NCI-H526 (cell line): ENCODE measurements at places on chromosomes 3 and 15.
A peak's percentile ranks its signal among the peaks of the same experiment; 100 is the strongest.

GRCh38 chr3:194468086-194468485, 18.7 kb downstream of the ATP13A3 start:
- DNase-seq: peak; percentile 7

DNA sequence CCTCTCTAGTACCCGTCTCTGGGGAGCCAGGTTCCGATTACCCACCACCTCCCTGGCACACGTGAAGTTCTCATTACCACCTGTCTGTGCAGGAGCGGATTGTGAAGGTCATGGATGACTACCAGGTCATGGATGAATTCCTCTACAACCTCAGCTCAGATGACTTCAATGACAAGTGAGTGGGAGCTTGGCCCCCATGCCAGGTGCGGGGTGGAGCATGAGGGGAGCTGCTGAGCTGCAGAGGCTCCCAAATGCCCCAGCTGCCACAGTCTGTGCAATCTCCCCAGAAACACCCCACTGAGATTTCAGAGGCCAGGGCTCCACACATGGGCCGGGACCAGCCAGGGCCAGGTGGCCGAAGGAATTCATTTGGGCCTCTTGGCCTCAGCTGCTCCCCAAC, 34.3 kb downstream of the DNAH1 start:
- DNase-seq: peak; percentile 37

GRCh38 chr3:46613313-46614005, 1.1 kb downstream of the FAM240A start:
- no peak for DNase-seq

DNA sequence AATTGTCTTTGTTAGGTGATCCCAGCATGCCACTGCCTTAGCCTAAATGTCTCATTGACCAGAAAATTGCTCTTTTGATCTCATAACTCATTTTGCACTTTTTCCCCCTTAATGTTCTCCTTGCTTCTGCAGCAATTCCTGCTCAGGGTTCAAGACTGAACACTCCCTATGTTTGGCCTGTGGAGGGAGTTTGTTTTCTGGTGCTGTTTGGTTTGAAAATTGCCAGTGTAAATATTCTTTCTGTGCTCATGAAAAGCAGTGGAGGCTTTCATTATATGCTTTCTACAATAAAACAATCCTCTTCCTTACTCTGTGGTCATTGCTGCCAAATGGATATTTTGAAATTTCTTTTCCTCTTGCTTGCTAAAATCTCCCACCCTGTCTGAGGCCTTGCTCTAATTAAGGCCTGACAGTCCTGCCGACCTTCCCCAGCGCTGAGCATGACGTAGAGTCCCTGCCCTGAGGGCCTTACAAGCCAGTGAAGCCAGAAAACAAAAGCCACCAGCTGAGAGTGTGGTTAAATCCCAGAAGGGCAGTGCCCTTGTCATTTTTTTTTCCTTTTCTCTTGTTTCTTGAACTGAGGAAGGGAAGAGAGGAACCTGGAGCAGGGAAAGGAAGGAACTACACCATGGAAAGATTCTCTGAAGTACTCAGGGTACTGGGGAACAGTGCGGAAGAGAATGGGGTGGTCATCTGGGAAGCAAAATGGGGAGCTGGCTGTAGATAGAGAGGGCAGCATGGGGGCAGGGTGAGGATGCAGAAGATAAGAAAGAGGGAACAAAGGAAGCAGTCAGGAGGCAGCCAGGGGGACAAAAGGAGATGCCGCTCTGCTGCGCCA, 24.8 kb downstream of the ZBTB38 start:
- peak; percentile 39 for DNase-seq

DNA sequence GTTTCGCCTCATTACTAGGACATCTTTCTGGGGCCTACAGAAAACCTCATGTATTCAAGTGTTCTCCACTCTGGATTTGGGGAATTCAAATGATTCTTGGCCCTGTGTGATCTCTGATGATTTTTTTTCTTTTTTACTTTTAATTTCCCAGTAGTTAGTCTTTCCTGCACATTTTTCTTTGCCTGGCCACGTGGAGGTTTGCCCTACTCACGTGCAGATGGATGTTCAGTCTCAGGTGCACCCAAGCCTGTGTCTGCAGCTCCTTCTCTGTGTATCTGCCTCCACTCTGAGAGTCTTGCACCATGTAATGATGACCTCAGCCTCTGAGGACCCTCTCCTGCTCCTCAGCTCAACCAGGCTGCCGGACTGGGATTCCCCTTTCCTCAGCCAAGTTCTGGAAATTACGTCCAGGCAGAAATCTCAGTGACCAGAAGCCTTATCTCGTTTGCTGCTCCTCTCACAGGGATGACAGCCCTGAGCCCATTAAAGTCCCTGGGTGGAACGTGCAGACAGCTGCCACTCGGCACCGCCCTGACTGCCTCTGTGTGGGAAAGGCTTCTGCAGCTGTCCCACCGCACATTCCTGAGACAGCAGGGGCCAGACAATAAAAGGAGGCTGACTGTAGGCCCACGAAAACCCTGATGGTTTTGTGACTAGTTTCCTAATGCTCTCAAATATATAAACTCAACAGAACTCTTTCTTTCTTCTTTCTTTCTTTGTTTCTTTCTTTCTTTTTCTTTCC, 31.4 kb upstream of the GABRB3 start:
- DNase-seq: no peak

- DNase-seq: peak; percentile 71
Measured at GRCh38 chr15:23690450-23690852, 3.3 kb upstream of the NDN start.

GRCh38 chr3:198096015-198096414, 136.0 kb downstream of the LMLN start:
- DNase-seq: no peak
